ENCODE measurements at places on chromosomes 16 and 17.
A peak's percentile ranks its signal among the peaks of the same experiment; 100 is the strongest.

DNA sequence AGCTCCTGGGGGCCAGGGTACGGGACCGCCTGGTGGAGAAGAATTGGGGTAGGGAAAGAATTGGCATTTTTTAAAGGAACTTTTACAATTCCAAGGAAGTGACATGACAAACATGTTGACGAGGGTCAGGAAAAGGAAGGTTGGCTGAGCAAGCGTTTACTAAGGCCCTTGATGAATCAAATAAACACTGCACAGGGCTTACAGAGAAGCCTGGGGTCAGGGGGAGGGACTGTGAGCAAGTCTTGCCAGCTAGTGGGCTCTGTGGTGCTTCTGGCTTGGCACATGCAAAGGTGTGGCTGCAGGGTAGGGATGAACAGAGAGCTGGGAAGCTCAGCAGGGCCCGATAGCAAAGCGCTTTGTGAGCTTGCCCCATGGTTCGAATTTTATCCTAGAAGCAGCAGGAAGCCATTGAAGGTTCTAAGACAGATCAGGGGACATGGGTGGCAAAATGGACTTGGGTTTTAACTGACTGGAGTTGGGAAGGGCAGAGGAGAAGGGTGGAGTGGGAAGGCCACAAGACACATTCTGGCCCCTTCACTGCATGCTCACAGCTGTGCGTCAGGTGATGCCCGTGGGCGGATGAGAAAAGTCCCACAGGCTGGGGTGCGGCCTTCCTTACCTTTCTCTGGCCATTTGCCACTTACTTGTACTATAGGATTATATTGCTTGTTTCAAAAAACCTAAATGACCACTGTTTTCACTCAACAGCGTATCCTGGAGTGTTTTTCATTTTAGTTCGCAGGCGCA is 117.8 kb downstream of the SOCS1 start:
- DNase-seq = no peak

GRCh38 chr17:1532836-1533602 is 16.6 kb upstream of the INPP5K start:
- DNase-seq = peak; percentile 34

DNA sequence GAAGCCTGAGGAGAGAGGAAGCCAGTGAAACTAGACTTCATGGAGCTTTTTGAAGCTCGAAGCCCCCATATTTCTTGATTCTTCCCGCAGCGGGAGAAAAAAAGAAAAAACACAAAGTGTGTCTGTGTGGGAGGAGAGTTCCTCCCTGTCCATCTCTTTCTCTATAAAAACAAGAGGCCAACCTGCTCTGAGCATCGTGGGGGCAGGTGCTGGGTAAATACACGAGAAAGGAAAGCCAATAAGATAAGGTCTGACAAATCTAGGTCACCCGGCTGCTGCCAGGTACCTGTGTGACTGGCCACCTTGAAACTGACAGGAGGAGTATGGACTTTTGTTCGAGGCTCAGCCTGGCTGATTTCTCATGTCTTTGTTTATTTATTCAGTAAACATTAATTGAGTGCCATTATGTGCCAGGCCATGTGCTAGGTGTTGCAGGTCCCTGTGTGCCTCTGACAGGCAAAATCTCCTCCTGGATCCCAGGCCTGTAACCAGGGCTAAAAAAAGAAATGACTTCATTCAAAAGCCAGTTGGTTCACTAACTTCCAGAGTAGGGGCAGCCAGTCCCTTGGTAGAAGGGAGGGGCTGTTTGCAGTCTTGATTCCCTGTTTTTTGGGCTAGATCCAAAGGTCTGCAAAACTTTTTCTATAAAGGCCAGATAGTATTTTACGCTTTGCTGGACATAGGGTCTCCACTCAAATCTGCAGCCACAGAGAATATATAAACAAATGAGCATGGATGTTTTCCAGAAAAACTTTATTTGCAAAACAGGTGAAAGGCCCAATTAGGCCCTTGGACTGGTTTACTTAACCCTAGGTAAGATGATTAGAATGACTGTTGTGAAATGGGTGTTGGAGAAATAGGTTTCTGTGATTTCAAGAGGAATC is 35.6 kb downstream of the YPEL2 start:
- DNase-seq = no peak

- DNase-seq = no peak
These were observed 5.1 kb upstream of the CISD3 start for GRCh38 chr17:38725066-38725465.

DNA sequence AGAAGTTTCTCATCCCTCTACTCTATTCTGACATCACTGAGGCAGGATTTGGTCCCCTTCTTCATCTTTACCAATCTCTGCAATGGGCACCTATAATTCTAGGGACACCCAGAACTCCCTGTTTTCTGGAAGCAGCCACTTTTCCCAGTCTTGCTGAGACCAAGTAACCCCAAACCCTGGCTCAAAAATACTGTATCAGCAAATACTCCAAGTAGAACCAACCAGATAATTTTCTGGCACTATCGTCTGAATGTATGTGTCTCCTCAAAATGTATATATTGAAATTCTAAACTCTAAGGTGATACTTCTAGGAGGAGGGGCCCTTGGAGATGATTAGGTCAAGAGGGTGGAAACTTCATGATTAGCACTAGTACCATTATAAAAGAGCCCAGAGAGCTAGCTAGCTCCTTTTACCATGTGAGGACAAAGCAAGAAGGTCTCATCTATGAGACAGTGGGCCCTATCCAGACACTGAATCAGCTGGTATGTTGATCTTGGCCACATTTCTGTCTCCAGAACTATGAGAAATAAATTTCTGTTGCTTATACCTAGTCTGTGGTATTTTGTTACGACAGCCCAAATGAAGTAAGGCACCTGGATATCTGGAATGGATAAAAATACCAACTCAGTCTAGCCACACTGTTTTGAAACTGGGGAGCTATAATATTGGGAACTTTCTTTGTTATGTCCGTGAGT is 464.4 kb downstream of the CDH11 start:
- DNase-seq = no peak

DNA sequence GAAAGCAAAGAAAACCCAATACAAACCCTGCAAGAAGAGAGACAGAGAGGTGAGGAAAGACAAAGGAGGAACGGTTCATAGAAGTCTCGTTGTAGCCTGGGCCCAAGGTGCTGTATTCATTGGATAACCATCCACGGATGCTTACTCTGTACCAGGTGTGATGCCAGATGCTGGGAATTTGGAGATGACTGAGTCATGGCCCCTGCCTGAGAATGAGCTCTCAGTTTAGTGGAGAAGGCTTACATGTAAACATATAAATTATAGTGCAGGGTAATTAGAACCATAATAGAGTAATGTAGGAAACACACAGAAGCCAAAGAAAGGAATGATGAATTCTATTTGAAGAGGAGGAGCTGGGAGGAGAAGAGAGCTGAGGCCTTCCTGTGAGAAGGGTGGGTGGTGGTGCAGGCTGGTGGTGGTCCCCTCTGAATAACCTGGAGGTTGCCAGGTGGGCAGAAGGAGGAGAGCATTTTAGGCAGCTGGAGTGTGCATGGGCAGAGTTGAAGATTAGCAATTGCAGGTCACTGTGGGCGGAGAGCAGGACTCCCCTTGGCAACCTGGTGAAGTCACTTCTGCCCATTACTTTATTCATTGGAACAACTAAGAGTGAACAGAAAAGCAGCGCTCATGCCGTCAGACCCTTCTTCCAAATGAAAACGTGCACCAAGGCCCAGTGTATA is 7.7 kb upstream of the ZG16 start:
- DNase-seq = no peak

GRCh38 chr16:6207580-6207979 is 1110.0 kb upstream of the EEF2KMT start:
- no peak for DNase-seq

DNA sequence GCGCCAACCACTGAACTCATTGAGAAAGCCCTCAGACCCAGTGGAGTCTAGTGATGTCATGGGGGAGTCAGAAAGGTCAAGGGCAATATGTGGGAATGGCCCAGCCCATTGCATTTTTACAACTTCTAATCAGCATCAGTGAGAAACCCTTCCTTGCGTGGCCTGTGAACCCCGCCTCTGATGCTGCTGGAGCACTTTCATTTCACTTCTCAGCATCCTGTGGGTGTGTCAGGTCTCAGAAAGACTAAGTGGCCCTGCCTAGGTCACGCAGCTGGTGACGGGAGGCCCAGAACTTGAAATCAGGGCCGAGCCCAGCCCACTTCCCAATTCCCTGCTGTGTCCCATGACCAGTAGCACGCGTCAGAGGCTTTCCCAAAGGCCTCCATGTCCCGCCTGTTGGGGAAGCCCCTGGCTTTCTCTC is 6.1 kb downstream of the DNAI2 start:
- peak; percentile 40 for DNase-seq

- no peak for DNase-seq
These were observed 397.3 kb downstream of the SHISA9 start for GRCh38 chr16:13298666-13299065.

GRCh38 chr16:26569793-26570192 is 496.9 kb upstream of the C16orf82 start:
- no peak for DNase-seq

- DNase-seq = no peak
These were observed 62.4 kb upstream of the NLK start for GRCh38 chr17:27980043-27980442.

GRCh38 chr17:41918314-41919164 is at the start of gene ACLY:
Gene ACLY (minus strand): TSS chr17:41918951. CDS start chr17:41913873, 5,078 bp downstream.
- DNase-seq = peak; percentile 94

DNA sequence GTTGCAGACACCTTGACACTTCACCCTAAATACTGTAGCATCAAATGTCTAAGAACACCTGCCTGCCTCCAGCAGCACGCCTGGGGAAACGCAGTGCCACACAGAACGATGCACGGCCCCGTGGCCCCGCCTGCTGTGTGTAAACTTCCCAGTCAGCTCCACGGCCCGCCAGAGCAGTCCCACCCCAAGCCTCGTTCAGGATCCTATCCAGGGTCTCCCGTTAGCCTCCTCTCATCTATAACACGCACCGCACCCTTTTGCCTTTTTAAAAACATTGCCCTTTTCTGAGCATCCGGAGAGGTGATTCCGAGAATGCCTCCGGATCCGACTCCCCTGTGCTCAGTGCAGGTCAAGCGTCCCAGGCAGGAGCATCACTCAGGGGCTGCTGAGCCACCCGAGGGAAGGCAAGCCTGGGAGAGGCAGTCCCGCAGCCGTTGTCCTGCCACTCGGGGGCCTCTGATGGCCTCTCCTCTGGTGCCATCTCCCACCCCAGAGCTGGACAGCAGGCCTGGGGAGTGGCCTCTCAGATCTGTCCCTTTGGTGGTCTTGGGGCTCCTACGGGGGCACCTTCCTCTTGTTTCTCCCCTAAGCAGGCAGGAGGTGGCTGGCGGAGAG is 37.9 kb upstream of the SLC38A10 start:
- no peak for DNase-seq

DNA sequence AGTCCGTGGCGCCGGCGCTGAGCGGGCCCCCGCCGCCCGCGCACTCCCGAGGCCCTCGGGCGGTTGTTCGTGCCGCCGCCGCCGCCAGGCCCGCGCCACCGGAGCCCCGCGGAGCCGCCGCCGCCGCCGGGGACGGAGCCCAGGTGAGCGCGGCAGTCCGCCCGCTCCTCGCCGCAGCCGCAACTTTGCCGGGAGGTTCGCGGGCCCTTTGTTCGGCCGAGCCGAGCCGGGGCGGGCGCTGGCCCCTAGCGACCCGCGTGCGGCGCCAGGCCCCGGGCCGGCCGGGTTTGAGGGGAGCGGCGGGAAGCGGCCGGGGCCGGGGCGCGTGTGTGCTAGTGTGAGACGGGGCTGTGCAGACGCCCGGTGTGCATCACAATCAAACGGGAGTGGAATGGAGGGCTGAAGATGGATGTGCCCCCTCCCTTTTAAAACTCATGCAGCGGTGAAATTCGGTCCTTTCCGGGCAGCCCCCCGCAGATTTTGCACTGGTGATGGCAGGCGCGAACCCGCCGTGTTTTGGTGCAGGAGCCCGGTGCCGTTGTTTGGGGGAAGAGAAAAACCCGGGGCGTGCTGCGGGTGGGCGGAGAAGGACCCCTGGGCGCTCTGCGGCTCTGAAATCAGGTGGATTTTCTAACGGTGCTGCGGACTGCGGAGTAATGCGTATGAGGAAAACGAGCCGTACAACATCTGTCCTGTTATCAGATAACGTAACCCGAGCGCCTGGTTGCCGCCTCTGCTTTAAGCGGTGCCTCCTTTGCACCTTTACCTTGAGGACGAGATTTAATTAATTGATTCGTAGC is 823 bp downstream of the TNRC6C start:
- peak; percentile 17 for DNase-seq

GRCh38 chr17:80367503-80367902 is 47.5 kb upstream of the ENDOV start:
- no peak for DNase-seq

- DNase-seq = no peak
These were observed 2.7 kb downstream of the CCL8 start for GRCh38 chr17:34321964-34322363.

GRCh38 chr17:66702106-66702936 is 132.6 kb upstream of the CACNG5 start:
- no peak for DNase-seq

GRCh38 chr16:88618182-88618955 is 20.0 kb upstream of the IL17C start:
- no peak for DNase-seq

DNA sequence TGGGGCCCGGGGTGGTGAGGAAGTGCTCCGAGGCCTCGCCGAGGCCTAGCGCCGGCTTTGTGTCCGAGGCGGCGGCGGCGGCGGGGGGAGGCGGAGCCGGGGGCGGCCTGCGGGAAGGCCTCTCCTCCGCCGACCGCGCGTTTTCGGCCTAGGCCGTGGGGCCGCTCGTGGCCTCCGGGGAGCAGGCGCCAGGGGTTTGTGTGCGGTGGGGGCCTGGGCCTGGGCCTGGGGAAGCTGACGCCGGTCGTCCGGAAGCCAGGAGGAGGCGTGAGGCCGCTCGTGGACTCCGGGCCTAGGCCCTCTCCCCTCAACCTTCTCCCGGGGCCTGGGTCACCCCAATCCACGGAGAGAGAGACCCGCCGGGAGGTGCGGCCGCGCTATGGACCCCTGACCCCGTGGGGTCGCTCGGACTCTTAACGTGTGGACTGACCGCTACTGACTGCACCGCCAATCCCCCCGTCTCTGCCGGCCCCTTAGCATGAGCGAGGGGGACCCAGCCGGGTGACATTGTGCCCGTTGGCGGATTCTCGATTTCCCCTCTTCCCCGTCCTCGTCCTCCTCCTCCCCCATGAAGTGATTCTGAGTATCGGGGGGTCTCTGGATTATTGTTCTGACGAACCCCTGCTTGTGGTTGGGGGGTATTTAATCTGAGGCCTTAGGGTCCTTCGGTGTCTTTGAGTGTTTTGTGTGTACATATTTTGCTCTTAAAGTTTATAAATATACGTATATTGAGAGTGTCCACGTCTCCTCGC is 660 bp downstream of the RBBP6 start:
- peak; percentile 30 for DNase-seq

- DNase-seq = no peak
These were observed 10.6 kb downstream of the TMEM238L start for GRCh38 chr17:10793256-10793655.

DNA sequence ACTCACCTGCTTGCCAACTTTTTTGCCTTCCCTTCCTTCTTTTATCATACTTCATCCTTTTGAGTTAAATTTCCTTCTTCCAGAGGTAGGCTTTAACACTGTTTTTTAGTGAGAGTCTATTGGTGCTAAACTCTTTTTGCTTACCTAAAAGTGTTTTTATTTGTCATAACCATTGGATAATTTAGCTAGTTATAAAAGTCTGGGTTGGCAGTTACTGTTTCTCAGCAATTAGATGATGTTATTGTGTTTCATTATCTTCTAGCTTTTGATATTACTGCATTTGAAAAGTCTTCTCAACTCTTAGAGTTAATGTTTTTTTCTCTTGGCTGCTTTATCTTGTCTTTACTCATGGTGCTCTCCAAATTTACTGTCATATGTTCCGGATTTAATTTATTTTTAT is 22.6 kb downstream of the ZNRF1 start:
- DNase-seq = no peak

Measured in activated CD4-positive, alpha-beta T cell treated with anti-CD3 and anti-CD28 coated beads, Interleukin-2, amount 50 U/mL, for 4 hours (primary cell).